ENCODE measurements at places on chromosomes 2 and 18.

DNA sequence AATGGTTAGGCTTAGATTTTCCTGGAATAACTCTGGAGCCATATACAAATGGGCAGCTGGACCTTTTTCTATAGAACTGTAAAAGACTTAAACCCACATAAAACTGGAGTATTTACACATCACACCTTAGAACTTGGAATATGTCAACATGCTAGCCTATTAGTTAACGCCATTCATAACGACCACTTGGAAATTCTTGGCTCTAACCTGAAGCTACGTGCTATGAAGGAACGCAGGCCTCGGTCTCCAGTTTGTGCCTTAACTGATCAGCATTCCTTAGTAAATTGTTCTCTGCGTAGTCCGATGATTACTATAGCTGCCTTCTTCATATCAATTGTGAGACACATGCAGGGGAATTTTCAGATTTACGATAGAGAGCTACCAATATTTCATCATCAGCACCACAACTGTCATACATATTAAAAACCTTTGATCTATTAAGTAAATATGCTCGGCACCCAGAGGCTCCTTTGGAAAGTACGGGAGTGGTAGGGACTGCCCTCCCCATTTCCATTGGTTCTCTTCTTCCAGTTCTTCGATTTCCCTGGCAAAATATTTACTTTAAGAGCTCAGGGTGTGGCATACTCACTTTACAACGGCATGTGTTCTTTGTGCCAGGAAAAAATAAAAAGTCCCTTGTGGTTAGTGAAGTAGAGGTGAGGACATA lies 17.5 kb upstream of the CCL20 start:
- DNase-seq, result no peak

DNA sequence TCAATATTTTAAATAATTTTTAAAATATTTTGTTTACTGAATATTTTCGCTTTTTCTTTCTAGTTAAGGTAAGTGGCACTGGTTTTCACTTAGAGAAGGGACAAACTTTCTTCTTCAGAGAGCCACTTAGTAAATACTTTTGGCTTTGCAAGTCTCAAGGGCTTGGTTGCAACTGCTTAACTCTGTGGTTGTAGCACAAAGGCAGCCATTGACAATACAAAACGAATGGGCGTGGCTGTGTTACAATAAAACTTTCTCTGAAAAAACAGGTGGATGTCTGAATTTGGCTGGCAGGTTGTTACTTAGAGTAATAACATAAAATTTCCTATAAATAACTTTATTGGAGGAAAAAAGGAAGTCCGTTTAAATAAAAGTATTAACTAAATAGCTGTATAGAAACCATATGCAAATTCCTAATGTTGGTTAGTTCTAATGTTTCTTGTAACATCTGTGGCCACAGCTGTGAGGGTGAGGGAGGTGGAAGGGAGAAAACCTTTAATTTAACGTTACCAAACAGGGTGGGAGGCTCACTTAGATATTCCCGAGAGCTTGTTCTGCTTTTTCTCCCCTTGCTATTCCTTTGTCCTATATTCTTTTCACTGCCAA lies 62.4 kb upstream of the TNP1 start:
- DNase-seq, result no peak

DNA sequence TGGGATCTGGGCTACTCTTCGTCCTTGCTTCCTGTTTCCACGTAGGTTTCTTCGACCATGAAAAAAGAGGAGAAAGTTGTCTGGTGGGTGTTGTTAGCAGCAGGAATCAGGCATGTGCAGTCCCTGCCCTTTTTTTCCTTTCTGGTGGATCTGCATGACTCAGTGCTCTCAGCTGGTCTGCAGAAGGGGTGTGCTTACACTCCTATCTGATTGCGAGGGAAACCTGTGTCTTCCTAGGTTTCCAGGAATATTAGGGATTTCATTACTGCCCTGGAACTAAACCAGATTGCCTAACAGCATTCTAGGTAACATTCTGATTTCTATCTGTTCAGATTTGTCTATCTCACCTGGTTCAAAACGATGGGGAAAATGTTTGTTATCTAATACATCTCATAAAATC lies 174.3 kb downstream of the CCDC102B start:
- no peak for DNase-seq

DNA sequence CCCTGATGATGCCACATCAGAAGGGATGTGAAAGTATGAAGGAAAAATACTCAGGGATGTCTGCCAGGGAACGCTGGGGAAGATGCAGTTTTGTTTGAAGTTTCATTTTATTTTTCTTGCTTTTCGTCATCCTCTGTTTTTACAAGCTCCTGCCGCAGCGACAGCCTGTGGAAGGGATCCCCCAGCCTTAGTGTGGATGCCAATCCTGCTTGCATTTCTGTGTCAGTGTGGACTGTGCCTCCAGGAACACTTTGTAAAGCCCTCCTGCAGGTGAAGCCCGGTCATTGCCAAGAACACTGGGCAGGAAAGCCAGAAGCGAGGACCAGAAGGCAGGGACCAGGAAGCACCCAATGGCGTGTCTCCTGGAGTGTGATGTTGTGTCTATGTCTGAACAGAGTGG lies 234.3 kb downstream of the SEPTIN10 start:
- DNase-seq, result no peak

GRCh38 chr2:147467441-147467840 lies 377.4 kb upstream of the ACVR2A start:
- DNase-seq, result no peak

DNA sequence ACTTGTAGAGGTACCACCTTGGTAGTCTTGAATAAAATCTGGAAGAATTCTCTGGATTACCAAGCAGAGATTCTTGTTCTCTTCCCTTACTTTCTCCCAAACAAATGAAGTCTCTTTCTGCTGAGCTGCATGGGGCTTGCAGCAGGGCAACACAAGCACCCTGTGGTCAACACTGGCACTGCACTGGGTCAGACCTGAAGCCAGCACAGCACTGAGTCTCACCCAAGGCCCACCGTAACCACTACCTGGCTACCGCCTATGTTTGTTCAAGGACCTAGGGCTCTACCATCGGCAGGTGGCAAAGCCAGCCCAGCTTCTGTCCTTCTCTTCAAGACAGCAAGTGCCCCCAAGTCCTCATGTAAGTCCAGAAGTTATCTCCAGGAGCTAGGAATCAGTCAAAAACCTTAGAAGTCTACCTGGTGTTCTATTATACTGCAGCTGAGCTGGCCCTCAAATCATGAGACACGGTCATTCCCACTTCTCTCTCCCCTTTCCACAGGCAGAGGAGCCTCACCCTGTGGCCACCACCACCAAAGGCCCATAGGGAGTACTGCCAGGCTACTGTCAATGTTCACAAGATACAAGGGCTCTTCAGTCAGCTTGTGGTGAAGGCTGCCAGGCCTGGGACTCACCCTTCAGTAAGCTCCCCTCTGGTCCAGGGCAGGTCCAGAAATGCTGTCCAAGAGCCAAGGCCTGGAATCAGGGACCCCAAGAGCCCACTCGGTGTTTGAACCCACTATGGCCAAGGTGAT lies 18.4 kb downstream of the VPS54 start:
- DNase-seq, result no peak
